ENCODE measurements at places on chromosomes 1 and 21.
A peak's percentile ranks its signal among the peaks of the same experiment; 100 is the strongest.

GRCh38 chr21:14533499-14534428 is 12.4 kb downstream of the SAMSN1 start:
- DNase-seq, result no peak

DNA sequence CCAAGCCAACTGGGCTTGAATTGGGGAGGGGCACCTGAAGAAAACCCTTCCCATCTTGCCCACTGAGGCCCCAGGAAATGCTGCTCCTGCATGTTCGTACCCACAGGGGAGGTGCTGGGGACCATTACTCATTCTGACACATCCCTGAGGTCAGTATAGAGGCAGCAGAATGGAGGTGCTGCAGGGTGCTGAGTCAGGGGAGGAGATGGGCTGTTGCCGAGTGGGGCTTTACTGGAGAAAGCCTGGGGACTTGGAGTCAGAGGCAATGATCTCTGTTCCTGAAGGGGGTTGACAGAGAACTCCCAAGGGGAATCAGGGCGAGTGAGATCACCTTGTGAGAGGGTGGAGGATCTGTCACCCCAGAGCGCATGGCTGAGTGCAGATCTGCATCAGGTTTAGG is 40.2 kb upstream of the KCNA10 start:
- DNase-seq, result no peak

GRCh38 chr1:59523745-59524450 is 227.0 kb downstream of the FGGY start:
- DNase-seq, result no peak

GRCh38 chr1:91572044-91572443 is 71.4 kb downstream of the CDC7 start:
- DNase-seq, result no peak

DNA sequence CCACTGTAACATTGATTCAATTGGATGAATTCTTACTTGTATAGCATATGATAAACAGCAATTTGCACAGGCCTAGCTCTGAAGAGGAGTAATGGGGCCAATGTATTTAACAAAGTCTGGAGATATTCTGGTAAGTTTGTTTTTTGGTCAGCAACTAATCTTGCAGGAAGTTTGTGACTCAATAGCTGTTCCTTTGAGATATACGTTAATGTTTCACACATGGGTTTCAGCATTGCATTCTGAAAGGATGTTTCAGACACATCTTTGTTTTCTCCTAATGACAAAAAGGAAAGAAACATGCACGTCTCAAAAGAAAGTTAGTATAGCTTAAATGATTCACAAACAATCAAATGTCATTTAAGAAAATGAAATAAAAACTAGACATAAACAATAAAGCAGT is 49.0 kb downstream of the LTN1 start:
- no peak for DNase-seq

- no peak for DNase-seq
Observed at GRCh38 chr1:197235355-197235754, 32.7 kb upstream of the CRB1 start.

DNA sequence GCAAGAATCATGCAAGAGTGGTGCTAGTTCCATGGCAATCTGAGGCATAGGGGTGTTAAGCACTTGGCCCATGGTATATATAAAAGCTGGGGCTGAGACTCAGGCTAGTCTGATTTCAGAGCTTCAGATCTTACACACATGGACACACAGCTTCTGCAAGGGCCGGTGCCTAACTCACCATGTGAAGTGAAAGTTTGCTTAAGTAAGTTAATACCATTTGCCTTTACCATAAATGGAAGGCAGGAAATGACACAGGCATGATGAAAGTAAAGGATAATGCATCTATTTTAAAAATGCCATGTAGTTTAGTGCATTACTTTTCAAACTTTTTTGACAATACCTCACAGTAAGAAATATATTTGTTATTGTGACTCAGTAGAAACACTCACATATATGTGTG is 122.6 kb downstream of the KCNJ6 start:
- no peak for DNase-seq

- peak; percentile 33 for DNase-seq
Observed at GRCh38 chr1:19209439-19209989, 552 bp downstream of the UBR4 start.

GRCh38 chr1:31745096-31745945 is 18.8 kb downstream of the ADGRB2 start:
- DNase-seq, result peak; percentile 80

GRCh38 chr21:34852448-34852847 is 183.7 kb downstream of the CLIC6 start:
- DNase-seq, result no peak
